Stimulated activated CD8-positive, alpha-beta memory T cell treated with anti-CD3 and anti-CD28 coated beads, Interleukin-2, amount 100 ng/mL, for 48 hours (primary cell): ENCODE measurements at places on chromosomes 1 and 21.

- no peak for DNase-seq
Measured at GRCh38 chr1:4674117-4674516, 19.7 kb downstream of the AJAP1 start.

DNA sequence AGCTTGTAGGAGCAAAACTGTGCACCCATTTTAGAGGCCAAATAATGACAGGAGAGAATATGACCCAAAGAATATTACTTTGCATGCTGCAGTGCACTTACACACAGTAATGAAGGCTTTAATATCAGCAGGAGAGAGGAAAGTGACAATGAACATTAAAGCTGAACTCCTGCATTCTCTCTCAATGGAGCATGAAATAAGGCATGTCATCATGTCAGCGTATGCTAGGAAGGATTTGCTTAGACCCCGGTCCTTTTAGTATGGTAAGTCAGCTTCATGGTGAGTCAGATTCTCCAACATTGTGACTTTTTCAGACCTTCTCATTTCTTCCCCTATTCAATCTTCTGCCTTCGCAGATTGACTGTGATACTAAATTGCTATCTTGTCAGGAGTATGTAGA is 210.7 kb upstream of the TMPRSS15 start:
- DNase-seq: no peak

DNA sequence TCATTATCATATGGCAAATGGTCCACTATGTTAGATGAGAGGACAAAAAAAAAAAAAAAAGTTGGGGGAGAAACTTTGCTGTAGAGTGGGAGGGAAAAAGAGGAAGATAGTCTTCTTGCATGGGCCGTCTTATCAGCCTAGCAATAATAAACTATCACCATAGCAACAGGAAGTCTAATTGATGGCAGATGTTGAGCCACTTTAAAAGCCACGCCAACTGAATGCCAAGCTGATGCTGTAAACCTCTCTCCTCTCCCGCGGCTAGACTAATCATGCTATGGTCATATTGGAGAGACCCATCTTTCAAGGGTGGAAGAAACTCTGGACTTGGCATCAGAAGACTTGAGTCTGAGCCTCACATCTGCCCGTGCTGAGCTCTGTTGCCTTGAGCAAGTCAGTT is 122.2 kb upstream of the HOOK1 start:
- DNase-seq: no peak

GRCh38 chr1:167185062-167185461 is 35.6 kb upstream of the POU2F1 start:
- DNase-seq: no peak

GRCh38 chr21:16406355-16406754 is 676.6 kb downstream of the USP25 start:
- no peak for DNase-seq

GRCh38 chr1:27597516-27598294 is 6.2 kb downstream of the AHDC1 start:
- DNase-seq: no peak

DNA sequence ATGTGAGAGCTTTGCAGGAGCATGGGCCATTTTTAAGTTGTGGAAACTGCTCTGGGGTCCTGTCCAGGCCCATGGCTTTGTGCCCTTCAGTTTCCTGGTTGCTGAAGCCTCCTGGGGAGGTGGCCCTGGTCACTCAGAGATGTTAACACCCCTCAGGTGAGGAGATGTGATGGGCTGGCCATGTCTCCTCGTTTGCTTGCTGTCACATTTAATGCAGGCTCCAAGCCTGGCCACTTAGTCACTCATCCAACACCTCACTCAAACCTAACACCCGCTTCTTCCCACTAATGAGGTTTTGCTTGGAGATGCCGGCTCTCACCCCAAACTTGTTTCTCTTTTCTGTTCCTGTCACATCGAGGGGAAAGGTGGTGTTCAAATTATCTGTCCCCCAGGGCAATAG is 192.7 kb downstream of the PTPRU start:
- DNase-seq: no peak

DNA sequence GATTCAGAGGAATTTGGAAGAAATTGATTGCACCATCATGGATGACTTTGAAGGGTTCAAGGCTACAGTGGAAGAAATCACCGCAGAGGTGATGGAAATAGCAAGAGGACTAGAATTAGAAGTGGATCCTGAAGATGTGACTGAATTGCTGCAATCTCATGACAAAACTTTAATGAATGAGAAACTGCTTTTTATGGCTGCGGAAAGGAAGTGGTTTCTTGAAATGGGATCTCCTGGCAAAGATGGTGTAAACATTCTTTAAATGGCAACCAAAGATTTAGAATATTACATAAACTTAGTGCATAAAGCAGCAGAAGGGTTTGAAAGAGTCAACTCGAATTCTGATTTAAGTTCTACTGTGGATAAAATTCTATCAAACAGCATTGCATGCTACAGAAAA is 698.6 kb downstream of the PLA2G4A start:
- no peak for DNase-seq

- DNase-seq: no peak
Measured at GRCh38 chr21:45990049-45990711, 8.6 kb downstream of the COL6A1 start.

GRCh38 chr1:234781241-234782065 is 171.5 kb upstream of the IRF2BP2 start:
- peak; percentile 46 for DNase-seq

DNA sequence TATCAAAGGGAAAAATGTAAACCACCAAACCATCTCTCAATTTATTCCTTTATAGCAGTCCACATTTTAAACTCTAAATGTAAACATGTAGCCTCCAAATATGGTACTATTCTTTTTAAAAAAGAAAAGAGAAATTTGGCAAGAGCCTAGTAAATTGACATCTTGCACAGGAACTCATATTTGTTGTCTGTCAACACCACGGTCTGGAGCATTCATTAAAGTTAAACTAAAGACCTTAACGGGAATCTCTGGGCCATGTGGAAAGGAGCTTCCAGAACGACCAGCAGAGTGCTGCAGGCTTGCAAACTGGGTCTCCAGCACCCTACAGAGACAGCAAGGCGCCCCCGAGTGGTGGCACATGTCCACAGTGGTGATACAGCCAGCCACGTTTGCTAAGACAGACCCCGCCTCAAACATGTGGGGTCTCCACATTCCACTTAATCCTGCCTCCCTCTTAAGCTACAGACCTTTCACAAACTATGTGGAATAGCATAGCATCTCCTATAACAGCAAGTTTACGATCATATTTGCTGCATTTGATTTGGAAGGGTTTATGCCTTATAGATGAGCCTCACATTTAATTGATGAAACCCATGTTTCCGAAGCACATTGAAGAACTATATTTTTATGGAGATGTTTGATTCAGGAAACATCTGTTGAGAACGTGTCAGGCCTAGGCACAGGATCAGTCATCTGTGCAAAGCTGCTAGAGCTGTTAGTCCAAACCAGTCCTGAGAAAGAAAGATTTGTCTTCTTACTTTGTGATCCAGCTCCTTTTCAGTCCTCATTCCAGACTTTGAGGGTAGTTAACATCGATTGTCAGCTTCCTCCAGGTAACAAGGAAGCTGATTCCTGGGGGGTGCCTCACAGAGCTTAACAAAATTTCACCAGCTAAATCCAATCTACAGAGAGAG is 96.4 kb upstream of the BACE2 start:
- DNase-seq: no peak

GRCh38 chr1:26788836-26789611 is 1.3 kb downstream of the PIGV start:
- peak; percentile 78 for DNase-seq

DNA sequence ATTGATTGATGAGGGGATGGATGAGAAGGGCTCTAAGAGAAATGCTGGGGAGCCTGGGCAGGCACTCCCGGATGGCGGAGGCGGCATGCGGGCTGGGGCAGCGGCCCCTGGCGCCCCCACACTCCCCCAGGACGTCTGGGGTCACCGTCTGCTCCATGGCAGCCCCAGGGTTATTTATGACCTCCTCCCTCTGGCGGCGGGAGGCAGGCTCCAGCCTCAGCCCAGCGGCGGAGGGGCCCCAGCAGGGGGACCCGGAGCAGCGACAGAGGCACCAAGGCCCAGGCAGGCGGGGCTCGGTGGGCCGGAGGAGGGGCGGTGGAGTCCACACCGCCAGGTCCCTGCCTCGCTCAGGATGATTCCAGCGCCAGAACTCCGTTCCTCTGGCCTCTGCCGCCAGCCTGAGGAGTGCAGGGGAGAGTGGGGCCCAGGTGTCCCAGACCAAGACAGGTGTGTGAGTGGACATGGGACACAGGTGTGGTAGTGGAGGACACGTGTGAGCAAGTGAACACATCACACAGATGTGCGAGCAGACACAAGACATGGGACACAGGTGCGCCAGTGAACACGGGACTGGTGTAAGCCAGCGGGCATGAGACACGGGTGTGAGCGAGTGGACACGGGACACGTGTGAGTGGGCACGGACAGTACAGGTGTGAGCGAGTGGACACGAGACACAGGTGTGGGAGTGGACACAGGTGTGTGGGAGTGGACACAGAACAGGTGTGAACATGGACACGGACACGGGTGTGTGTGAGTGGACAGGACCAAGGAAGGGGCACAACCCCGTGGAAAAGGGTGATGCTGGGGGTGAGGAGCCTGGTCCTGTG is 2.5 kb upstream of the SAMD11 start:
- no peak for DNase-seq

GRCh38 chr1:55244476-55245099 is 29.4 kb upstream of the USP24 start:
- DNase-seq: no peak

DNA sequence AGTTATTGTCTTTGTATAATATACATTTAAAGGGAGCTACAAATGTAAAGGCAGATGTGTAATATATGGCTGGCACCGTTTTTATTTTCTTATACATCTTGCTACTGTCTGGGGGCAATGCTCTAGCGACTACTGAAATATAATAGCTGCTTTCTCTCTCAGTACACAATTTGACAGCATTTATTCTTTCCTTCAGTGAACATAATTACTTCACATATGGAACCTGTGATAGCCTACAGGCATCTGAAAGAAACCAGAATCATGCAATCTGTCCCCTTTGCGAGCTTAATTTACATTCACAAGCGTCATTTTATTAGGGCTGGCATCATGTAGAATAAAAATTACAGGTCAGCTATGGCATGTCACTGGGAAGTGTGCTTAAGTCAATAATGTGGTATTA is 557.5 kb upstream of the PTBP2 start:
- DNase-seq: no peak

DNA sequence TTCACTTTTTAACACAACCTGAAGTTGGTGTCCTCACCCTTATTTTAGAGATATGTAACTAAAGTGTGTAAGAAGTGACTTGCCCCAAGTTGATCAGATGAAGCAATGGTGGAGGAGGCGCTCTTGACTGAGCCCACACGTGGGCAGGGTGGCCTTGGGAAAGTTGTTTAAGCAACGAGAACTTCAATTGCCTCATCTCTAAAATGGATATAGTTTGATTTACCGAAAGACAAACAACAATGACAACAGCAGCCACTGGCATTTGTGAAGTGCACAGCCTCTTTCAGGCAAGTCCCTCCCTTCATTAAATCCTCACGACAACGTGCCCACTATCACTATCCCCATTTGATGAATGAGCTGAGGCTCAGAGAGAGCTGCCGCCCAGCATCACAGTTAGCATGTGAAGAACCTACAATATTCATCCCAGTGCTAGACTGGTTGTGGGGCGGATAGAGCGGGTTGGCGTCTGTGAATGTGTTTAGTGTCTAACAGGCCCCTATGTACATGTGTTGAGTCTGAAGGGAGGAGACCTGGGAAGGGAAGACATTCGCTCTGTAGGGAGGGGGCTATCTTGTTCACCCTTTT is 3.0 kb downstream of the IL22RA1 start:
- DNase-seq: no peak

- no peak for DNase-seq
Measured at GRCh38 chr1:44584167-44584566, 90.1 kb downstream of the TMEM53 start.

DNA sequence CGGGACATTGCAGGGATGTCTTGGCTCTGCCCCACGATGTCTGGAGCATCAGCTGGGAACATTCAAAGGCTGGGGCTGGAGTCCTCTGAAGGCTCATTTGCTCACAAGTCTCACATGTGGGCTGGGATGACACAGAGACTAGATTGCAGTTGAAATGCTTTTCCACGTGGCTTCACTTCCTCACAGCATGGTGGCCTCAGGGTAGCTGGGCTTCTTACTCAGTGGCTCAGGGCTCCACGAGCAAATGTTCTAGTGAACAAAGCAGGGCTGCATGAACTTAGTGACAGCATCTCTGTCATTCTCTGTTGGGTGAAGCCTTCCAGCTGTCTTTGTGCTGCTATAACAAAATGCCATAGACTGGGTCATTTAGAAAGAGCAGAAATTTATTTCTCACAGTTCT is 247.0 kb upstream of the POU3F1 start:
- DNase-seq: no peak

- DNase-seq: no peak
Measured at GRCh38 chr1:199733125-199733524, 294.4 kb upstream of the NR5A2 start.

DNA sequence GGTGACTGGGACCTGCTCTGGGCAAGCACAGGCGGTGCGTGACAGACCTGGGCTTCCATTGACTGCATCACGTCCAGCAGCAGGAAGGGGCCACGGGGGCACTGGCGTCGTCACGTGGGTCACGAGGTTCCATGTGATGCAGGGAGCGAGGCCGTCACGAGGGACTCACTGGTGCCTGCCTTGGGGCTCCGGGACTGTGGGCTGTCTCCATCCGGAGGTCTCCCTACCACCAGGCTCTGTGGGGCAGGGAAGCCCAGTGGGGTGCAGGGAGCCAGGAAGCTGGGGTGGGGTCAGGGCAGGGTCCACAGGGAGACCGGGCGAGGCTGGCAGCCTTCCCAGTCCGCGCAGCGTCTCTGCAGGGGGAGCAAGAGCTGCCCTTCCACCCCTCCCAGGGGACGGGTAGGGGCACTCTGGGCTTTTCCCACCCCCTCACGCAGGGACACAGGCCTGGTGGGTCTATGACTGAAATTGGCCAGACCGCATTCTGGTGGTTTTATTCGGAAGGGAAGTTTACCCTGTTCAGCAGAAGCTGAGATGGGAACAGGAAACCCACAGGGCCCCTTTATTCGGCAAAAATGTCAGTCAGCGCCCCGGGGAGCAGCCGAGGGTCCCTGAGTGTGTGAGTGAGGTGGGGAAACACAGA is 416 bp upstream of the TNFRSF14 start:
- DNase-seq: peak; percentile 72

DNA sequence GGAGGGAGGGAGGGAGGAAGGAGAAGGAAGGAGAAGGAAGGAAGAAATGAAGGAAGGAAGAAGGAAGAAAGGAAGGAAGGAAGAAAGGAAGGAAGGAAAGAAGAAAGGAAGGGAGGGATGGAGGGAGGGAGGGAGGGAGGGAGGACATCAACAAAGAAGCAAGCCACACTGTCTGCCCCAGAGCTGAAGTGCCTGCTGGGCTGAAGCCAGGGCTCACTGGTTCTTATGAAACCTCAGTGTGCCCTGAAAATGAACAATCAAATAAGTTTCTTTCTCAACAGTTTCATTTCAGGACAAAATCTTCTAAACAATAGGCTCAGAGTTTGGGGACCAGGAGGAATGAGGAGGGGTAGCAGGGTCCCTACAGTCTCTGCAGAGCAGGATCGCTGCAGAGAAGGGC is 21.1 kb downstream of the ARHGEF19 start:
- DNase-seq: no peak

- no peak for DNase-seq
Measured at GRCh38 chr1:85611425-85611824, 30.9 kb downstream of the CCN1 start.
